ENCODE measurements at places on chromosomes 1 and 21.
A peak's percentile ranks its signal among the peaks of the same experiment; 100 is the strongest.

DNA sequence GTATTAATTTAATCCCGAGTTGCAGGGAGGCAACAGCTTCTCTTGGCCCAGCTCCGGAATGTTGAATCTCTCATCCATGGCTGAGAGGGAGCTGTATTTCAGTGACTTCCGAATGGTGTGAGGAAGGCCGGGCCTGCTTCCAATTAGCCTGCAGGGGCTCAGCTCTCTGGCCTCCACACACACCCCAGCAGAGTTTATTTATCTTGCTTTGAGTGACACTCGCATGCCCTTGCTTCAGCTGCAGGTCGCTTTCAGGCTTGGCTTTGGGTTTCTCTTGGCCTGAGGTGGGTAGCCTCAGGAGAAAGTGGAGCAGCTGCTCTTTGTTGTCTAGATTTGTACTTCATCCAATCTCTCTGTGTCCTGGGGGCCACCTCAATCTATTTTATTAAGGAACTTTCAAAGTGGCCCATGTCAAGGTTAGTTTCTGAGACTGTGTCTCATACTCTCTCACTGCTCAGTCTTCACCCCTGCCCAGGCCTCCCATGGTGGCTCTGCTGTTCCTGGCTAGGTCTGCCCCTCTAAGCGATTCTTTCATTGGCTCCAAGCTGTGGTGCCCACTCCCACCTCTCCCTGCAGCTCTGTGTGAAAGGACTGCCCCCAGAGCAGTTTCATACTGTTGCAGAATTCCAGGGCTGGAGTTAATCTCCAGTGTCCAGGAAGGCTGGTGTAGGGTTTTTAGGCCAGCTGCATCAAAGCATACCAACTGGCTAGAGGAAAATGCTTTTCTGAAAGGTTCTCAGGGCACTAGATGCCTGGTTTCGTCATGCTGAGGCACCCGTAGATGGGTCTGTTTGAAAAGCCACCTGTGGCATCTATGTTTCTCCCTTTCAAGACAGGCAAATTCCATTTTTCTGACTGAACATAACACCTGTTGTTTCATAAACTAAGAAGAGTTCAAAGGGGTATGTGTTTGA is 153.5 kb downstream of the PLXNA2 start:
- DNase-seq: no peak

DNA sequence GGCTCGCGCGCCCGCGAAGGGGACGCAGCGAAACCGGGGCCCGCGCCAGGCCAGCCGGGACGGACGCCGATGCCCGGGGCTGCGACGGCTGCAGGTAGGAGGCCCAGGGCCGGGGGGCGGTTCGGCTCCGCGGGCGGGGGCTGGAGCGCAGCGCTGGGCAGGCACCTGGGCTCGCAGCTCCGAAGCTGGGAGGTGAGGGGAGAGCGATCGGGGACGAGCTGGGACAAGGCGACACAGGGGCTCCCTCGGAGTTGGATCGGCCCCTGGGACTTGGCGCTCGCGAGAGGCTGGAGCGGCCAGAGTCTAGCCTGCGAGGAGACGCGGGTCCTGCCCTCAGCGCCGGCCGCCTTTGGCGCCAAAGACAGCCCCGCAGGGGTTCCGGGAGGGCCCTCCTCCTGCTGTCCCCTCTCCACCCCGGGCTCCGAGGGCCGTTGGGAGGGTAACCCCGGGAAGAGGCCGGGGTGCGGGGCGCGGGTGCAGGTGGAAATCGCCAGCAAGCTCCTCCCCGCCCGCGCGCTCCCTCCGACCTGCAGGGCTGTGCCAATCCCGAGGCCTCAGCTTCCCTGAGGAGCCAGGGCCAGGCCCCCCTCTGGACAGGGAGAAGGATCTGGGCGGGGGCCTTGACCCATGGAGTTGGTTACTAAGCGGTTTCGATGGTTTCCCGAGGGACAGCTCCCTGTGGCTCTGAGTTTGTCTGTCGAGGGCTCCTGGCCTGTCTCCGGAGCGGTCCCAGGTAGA is 401 bp downstream of the TP73 start:
- peak; percentile 29 for DNase-seq

DNA sequence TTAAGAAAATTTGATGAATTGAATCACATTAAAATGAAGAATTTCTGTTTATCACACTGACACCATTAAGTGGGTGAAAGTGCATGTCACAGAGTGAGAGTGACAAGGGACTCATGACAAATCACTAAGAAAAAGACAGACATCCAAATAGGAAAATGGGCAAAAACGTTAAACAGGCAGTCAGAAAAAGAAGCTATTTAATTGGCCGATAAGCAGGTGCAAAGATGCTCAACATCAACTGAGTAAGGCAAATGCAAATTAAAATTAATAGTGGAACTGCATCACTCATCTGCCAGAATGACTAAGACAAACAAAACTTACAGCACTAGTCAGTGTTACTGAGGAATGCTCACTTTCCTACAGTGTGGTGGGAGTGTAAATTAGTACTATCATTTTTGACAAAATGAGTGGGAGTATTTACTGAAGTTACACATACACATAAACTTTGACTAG is 39.2 kb upstream of the RUNX1 start:
- DNase-seq: no peak

GRCh38 chr21:42403611-42404231 is at the start of gene UBASH3A:
TSS of gene UBASH3A (plus strand) at chr21:42403902. CDS start at chr21:42403946, 44 bp downstream.
- no peak for DNase-seq

DNA sequence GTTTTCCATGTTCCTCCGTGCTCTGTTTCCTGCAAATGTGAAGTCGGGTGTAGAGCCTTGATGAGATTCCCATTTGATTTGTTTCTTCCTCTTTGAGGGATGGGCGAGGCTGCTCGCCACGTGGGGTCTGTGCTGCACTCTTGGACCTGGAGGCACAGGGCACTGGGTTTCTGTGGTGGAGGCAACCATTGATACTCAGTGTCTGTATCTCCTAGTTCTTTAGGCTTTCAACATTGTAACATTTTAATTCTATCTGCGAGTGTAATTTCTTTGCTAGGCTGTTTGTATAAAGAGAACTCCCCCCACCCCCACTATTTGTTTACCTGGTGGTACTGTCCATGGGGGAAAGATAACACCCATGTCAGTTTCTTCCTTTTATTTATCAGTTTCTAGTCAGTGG is 52.3 kb downstream of the GALNT2 start:
- no peak for DNase-seq

GRCh38 chr1:65214340-65215027 is 66.5 kb downstream of the AK4 start:
- no peak for DNase-seq

- no peak for DNase-seq
Observed at GRCh38 chr21:36542312-36543101, 62.6 kb upstream of the CLDN14 start.

DNA sequence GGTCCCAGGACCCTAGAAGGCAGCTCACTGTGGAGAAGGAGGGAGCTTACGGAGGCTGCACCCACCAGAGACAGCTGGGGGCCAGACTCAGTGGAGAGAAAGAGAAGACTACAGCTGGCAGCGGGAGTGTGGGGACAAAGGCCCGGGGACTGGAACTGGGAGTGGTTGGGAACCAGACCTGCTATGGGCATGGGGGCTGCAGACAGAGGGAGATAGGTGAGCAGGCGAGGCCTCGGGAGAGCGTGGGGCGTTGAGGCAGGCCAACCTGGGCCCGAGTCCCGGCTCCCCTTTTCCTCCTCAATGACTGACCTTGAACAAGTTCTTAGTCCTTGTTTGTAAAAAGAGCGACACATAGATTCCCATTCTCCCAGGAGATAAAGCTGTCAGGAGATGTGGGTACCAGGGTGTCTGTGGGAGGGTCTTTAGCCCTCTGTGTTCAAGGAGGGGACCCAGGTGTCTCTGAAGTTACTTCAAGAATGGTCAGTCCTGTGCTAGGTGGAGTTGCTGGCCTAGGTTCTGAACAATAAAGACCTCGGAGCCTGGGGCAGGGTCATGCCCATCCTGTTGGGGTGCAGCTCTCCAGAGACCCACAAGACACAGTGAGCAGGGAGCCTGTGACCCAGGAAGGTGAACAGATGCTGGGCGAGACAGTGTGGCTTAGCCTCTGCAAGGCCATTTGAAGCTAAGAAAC is 87.9 kb downstream of the ITPKB start:
- DNase-seq: no peak

DNA sequence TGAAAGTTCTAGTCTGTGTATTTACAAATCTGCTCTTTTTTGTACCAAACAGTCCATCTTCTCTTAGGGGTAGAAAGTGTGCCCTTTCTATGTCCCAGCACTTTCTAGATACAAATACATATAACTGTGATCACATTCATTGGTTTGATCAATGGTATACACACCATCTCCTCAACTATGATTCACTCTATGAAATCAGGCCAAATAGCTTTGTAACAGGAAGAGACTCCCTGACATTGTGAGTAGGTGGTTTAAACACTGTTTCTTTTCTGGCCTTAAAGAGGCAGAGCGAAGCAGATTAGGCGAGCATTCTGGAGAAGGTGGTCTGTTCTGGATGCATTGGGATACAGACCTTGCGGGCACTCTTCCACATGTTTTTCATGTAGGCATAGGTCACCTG is 39.3 kb upstream of the EXOSC10 start:
- DNase-seq: no peak

- no peak for DNase-seq
Observed at GRCh38 chr1:45930258-45931150, 127.1 kb downstream of the MAST2 start.

DNA sequence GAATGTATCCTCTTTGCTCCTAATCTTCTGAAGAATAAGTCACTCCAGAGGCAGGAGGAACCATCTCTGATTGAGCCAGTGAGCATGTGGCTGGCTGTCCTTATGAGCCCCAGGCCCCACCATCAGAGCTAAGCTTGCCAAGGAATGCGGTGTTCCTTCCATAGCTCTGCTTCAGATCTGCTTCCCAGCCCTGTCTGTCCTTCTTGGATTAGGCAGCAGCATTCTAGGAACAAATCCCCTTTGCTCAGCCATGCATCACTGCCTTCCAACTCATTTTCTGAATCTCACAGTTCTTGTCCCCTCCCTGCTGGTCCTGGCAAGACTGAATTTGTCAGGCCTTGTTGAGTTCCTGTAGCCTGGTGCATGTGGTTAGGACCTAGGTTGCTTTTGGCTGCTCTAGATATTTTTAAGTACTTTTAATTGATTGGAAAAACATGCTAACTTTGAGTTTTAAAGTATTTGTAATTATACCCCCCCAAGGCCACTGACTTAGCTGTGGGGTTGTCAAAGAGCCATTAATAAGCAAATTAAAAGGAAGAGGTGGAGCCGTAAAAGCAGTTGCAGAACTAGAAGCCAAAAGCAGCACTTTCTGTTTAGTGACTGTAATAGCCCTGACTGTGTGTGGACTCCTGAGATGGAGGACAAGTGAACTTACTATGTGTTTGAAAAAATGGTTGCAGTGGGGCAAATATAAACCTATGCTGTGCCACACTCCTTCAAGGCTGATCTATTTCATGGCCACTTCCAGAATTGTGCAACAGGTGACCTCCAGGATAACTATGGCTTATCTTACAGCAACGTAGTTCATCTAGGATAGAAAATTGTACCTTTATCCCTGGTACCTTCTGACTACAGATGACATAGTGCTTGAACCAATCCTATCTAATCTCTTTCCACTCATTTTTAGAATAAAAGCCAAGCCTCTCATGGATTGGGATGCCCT is 61.3 kb upstream of the BACH1 start:
- DNase-seq: no peak

DNA sequence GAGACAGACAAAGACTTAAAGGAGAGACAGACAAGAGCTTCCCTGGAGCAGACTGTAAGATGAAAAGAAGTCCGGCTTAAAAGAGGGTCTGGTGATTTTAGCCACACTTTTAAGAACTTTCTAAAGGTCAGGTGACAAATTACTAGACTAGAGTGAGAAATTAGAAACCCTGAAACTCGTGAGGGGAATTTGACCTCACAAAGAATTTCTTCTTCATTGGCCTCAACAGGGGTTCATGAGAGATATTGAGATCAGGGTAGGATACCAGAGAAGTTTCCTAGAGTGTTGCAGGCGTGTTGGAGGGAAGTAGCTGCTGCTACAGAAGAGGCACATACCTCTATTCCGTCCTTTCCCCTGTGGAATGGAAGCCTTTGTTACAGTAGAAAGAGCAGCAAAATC is 884.4 kb downstream of the KCNT2 start:
- DNase-seq: no peak

DNA sequence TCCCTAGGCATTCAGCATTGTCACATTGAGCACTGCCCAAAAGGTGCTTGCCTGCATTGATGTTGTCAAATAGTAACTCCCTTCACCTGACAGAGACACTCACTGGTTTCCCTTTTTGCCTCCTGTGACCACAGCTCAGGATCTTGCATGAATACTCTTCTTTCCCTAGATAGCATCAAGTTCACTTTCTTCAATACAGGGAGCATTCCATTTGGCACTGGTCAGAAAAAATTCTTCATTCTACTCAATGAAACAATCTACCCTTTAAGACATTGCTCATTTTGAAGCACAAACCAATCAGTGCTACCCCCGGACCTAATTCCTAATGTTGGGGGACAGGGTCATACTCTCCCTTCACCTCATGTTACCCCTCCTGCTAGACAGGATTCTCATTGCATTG is 319.0 kb upstream of the SNX7 start:
- no peak for DNase-seq

GRCh38 chr1:244422174-244422573 is 29.5 kb downstream of the ADSS2 start:
- no peak for DNase-seq

GRCh38 chr1:53535846-53536245 is 76.6 kb downstream of the DMRTB1 start:
- no peak for DNase-seq

- DNase-seq: peak; percentile 46
Observed at GRCh38 chr1:27357281-27358037, 9.3 kb downstream of the MAP3K6 start.

GRCh38 chr1:112735752-112736151 is 20.6 kb upstream of the PPM1J start:
- DNase-seq: no peak

GRCh38 chr21:30958741-30959140 is 77.4 kb upstream of the KRTAP11-1 start:
- no peak for DNase-seq

- DNase-seq: no peak
Observed at GRCh38 chr1:77412820-77413530, 131.2 kb downstream of the AK5 start.

DNA sequence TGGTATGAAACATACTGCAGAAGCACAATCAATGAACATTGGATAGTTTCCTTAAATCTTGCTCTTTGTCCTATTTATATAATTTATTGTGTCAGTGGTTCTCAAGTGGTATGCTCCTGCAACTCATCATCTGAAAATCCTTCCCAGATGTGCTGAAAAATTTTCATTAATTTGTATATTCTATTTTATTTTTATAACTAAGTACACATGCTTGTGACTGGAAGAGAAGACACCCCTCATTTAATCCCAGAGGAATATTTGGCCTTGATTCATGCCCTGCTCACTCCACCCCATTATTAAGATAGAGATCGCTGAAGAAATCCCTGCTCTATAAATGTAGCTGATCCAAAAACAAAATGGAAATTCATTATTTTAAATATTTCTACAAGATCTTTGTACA is 870.5 kb upstream of the CXADR start:
- no peak for DNase-seq

- no peak for DNase-seq
Observed at GRCh38 chr21:41466024-41466820, 40.2 kb downstream of the MX1 start.

GRCh38 chr1:2977886-2978611 is 43.2 kb upstream of the ACTRT2 start:
- DNase-seq: no peak
